ENCODE measurements at places on chromosomes 12 and 14.

DNA sequence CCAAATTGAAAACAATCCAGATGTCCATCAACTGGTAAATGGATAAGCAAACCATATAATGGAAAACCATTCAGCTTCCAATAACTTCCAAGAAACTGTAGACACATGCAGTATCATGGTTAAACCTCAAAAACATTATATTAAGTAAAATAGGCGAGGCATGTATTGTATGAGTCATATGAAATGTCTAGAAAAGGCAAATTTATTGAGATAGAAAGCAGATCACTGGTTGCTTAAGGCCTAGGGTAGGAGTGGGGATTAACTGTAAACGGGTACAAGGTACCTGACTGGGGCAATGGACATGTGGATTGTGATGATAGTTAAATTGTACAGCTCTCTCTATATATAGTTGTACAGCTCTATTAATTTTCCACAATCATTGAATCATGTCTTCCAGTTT is 21.3 kb upstream of the PAPLN start:
- DNase-seq: no peak

DNA sequence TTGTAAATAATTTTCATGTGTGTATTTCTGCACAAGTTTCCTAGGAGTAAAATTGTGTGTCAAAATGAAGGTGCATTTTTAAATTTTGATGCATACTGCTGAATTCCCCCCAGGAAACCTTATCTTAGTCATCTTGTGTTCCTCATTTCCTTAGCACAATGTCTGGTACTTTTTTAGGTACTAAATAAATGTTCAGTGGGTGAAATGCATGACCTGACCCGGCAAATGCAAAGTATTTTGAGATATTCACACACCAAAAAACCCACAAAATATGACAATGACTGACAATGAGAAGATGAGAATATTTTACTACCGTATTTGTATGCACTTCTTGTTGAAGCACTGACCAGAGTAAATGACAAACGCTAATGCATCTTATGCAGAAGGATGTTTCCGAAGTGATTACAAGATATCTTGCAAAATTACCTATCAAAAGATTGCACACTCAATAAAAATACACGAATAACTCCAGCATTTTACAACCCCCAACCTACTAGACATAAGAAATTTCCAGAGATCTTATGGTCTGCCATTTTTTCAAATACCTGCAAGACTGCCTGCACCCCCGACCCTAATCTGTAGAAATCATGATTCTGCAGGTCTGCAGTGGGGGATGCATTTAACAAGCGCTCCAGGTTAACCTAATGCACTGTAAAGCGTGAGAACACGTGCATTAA is 895 bp upstream of the PRKAB1 start:
- DNase-seq: no peak

DNA sequence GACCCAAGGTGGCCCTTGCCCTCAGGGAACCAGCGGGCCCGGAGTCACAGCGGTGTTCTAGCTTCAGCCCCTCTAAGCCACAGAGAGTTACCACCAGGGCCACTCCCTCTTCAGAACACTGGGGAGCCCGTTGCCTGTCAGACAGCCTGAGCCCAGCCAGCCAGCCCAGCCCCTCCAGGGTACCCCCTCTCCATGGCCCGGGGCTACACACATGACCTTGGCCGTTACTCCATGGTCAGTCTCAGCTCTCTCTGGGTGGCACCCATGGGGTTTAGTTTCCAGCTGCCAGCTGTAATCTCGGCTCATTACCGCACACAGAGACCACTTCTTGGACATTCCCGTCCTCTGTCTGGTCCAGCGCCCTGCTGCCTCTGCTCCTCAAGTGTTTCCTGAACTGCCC is 35.0 kb downstream of the PPP2R5C start:
- DNase-seq: no peak

- DNase-seq: peak; percentile 18
These were observed 843.2 kb downstream of the GALC start for GRCh38 chr14:87149583-87150354.

GRCh38 chr14:58513272-58513671 is 85.8 kb downstream of the KIAA0586 start:
- DNase-seq: no peak

DNA sequence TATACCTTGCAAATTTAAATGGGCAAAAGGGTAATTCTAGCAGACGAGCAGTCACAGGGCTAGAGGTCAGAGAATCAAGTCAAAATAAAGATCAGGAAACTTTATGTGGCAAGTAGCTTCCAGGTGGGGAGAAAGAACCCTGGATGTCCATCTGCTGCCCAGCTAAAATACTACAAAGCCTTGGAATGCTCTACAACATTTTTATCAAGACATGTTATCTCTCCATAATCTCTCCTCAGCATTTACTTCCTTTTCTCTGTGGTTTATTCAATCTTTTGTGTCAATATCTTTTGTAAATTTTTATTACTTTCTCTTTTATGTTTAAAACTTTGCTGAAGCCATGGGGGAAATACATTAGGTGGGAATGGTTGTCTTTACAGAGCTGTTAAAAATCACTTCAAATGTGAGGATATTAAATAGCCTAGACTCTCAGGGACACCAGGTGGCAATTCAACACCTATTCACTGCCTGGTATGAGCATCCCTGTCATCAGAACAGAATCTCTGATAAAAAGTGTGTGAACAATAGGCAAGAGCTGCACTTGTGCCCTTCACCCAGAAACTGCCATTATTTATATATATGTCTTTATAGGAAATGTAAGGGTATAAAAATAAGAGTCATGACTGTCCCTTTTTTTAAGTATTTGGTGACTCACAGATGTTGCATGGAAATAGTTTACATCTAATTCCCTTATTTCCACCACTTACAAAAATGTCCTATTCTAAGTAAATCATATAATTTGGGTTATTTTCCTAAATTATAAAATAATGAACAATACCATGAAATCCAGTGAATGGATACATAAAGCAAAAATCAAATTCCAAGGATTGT is 152.9 kb downstream of the EPS8 start:
- DNase-seq: no peak

- no peak for DNase-seq
These were observed 16.7 kb downstream of the SNRNP35 start for GRCh38 chr12:123474485-123475245.

- DNase-seq: no peak
These were observed 5.3 kb downstream of the OASL start for GRCh38 chr12:121033625-121034349.

DNA sequence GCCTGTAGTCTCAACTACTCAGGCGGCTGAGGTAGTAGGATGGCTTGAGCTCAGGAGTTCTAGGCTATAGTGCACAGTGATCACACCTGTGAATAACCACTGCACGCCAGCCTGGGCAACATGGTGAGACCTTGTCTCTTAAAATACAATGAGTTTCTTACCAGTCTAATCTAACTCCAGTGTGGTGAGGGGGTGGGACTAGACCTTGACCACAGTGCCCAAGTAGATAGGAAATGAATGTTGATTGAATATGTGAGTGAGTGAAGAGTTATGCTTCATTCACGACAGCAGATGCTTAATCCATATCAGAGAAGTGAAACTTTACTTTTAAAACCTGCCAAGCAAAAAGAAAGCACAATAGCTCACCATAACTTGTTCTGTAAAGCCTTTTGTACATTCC is 11.2 kb upstream of the AK7 start:
- DNase-seq: no peak

DNA sequence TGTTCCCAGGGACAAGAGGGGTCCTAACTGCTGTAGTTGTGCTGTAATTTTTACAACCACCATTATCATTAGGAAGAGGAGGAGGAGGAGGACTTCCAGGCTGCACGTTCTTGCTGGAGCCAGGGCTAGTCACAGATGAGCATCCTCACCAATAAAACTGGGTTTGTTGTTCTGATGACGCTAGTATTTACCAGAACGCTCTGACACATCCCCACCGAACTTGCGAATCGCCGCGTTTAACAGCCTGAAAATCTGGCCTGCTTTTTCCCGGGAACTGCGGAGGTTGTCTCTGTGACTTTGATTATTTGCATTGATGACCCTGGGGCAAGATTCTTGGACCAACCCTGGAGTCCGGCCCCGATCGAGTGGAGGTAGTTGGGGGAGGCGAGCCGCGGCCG is 10.2 kb downstream of the TBX5 start:
- no peak for DNase-seq

DNA sequence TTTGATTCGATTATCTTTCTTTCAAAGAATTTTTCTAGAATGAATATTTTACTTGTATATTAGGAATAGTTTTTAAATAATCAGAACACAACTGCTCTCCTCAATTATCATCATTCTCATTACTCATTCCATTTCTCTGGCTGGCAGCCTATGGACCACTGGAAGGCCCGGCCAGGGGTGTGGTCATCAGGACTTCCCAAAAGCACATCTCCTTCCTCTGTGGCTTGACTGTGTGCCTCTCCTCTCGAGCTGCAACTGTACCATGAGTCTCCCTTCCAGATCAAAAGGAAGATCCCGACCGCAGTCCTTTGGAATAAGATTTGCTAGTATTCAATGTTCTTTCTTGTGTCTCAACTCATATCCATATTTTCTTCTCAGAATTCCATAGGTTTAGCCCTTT is 42.7 kb downstream of the DYRK2 start:
- no peak for DNase-seq

DNA sequence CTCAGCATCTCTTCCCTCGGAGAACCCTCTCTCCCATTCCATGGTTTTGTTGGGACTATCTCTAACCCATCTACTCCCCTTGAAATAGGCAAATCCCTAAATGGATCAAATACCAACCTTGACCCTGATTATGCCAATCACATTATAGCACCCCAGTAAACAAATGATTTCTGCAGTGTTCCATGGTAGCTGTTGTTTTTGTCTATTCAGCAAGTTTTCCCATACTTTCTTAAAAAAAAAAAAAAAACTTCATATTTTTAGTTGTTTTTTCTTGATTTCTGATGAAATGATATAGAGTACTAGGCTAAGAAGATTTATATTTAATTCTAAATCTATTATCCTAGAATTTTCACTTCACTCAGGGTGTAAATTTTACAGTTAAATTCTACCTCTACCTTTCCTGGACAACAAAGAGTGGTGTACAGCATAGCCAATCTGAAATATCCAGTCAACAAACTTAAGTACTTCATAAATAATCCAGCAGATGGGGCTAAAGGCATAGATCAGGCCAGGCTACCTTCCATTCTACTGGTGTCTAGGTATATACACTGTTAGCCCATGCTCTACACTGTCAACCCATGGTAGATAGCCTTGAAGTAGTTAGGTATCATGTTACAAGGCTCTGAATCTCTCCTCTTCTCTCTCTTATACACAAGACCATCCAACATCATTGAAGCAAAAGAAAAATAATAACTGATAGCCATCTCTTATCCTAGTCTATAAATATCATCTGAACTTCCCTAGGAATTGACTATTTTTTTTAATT is 82.2 kb downstream of the PLEKHG7 start:
- peak; percentile 77 for DNase-seq

- no peak for DNase-seq
These were observed 14.3 kb downstream of the MYL2 start for GRCh38 chr12:110906083-110906482.

GRCh38 chr14:76870166-76870565 is 44.0 kb downstream of the LRRC74A start:
- no peak for DNase-seq

DNA sequence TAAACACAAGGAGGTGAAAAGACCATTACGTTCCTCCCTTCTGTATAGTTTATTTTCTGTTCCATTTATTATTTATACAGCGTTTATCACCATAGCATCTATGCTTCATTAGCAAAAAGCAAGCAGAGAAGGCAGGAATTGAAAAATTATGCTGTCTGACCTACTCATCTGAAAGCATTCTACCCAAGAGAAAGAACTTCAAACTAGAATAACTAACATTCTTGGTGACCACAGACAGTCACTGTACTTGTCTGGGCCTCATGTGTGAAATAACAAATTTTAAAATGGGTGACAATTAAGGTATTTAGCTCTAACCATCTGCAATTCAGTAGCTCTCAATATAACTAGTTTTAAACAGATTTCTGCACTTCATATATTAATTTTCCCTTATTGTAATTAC is 29.3 kb upstream of the PDE3A start:
- DNase-seq: no peak

- no peak for DNase-seq
These were observed 25.6 kb downstream of the PRKAB1 start for GRCh38 chr12:119693511-119693910.

DNA sequence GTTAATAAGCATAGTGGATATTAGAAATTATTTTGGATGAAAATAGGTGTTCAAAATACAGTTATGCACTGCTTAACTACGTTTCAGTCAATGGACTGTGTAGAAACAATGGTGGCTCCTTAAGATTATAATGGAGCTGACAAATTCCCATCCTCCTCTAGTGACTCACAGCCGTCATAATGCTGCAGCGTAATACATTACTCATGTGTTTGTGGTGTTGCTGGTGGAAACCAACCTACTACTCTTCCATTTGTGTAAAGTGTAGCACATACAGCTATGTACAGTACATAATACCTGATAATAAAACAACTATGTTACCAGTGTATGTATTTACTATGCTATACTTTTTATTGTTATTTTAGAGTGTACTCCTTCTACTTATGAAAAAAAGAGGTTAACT is 111.2 kb upstream of the TMCC3 start:
- no peak for DNase-seq

GRCh38 chr12:103679421-103680170 is 92.5 kb downstream of the STAB2 start:
- DNase-seq: no peak

GRCh38 chr12:131990066-131990979 is 40.6 kb downstream of the EP400 start:
- DNase-seq: peak; percentile 6

DNA sequence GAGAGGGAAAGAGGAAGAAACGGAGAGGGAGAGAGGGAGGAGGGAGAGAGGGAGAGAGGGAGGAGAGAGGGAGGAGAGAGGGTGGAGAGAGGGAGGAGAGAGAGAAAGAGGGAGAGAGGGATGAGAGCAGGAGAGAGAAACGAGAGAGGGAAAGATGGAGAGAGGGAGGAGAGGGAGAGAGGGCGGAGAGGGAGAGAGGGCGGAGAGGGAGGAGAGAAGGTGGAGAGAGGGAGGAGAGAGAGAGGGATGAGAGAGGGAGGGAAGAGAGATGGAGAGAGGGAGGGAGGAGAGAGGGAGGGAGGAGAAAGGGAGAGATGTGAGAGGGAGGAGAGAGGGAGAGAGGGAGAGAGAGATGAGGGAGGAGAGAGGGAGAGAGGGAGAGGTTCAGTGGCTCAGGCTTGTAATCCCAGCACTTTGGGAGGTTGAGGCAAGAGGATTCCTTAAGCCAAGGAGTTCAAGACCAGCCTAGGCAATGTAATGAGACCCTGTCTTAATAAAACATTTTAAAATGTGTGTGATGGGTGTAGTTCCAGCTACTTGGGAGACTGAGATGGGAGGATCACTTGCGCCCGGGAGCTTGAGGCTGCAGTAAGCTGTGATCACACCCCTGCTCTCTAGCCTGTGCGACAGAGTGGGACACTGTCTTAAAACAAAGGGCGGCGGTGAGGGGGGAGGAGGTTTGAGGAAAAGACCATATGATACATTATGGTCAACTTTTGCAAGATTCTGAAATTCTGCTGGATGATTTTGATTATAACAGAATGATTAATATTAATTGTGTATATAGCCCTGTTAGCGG is 21.3 kb upstream of the SNRPF start:
- DNase-seq: no peak

Measured in NCI-H446 (cell line).